ENCODE measurements at places on chromosomes 3 and 15.

DNA sequence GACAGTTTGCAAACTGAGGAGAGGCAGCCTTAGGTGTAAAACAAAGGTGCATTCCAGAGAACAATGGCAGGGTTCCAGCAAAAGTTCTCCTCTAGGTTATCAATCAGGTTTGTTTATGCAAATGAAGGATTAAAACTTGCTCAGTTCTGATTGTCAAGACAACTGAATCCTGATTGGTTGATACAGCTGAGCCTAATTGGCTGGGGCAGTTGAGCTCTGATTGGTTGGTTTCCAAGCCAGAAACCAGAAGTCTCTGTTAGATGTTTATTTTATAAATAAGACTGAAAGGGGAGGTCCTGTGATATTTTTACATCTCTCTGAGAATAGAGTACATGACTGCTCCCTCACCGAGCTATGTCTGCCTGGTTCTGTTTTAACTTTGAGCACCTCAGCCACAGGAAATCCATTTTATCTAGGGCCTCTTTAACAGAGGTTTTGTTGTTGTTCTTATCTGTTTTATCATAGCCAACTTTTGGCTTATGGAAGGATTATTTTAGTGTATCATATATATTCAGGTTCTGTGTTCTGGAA lies 37.8 kb downstream of the PPM1L start:
- no peak for DNase-seq

- DNase-seq = no peak
Measured at GRCh38 chr3:154304116-154304786, 20.0 kb downstream of the DHX36 start.

GRCh38 chr3:96731031-96731430 lies 83.4 kb upstream of the EPHA6 start:
- DNase-seq = no peak

- DNase-seq = no peak
Measured at GRCh38 chr3:45311953-45312801, 76.2 kb upstream of the LARS2 start.

- DNase-seq = no peak
Measured at GRCh38 chr3:55611121-55611520, 124.0 kb upstream of the WNT5A start.

- no peak for DNase-seq
Measured at GRCh38 chr15:90924375-90924774, 8.0 kb downstream of the HDDC3 start.

- DNase-seq = no peak
Measured at GRCh38 chr3:188185717-188186251, 31.8 kb downstream of the LPP start.

DNA sequence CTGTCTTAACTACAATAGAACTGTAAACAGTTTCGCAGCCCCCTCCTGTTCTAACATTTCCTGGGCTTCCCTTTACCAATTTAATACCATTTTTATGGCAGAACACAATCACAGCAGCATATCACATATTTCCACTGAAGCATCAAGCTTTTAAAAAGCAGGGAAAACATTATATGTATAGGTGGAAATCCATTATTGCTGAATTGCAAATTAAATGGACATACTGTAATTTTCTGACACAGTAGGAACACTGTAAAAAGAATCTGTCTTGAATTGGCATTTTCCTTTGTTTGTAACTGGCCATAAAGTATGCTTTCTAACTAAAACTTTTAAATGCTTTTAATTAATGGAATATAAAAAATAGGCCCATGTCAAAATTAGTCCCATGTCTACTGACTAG lies 1385.8 kb downstream of the SI start:
- no peak for DNase-seq

- DNase-seq = no peak
Measured at GRCh38 chr3:9146367-9147071, 102.9 kb downstream of the SRGAP3 start.

All from NCI-H446 (cell line).